Fibroblast of lung (primary cell): ENCODE measurements at places on chromosomes 16 and 17.

DNA sequence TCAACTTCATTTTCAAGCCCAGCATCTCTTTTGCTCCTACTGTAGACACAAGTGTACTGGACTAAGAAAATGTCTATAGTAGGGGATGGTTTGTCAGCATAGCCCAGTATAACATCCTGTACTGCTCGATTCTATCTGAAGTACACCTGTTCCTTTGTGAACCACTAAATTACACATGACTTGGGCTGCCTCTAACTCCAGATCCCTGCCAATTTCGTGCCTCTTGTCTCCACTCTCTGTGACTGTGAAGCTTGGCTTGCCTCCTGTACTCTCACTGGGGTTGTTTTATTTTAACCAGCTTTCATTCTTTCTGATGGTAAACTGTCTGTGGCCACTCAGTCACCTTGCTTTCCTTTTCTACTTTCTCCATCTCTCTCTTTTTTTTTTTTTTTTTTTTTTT lies 24.5 kb downstream of the GFOD2 start:
- DNase-seq: no peak

- peak; percentile 7 for DNase-seq
These were observed 30.3 kb downstream of the PIK3R5 start for GRCh38 chr17:8935191-8935590.

DNA sequence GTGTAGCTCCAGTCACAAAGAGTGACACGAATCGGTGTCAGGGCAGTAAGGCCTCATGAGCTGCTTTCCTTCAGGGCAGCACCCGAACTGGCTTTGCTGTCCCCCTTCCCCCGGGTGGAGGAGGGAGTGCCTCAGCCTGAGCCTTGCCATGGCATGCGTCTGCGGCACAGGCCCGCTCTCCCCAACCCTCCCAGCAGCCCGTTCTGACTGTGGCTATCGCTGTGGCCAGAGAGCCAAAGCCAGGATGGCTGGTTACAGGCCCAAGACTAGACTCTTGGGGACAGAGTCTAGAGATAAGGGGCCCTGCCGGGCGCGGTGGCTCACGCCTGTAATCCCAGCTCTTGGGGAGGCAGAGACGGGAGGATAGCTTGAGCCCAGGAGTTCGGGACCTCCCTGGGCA lies 25.9 kb downstream of the CLUH start:
- no peak for DNase-seq

GRCh38 chr17:65666876-65667321 lies 105.5 kb upstream of the AXIN2 start:
- no peak for DNase-seq

GRCh38 chr16:23642246-23642774 lies 1.0 kb downstream of the DCTN5 start:
- no peak for DNase-seq

- DNase-seq: no peak
These were observed 1.9 kb upstream of the UTP6 start for GRCh38 chr17:31903401-31903800.

DNA sequence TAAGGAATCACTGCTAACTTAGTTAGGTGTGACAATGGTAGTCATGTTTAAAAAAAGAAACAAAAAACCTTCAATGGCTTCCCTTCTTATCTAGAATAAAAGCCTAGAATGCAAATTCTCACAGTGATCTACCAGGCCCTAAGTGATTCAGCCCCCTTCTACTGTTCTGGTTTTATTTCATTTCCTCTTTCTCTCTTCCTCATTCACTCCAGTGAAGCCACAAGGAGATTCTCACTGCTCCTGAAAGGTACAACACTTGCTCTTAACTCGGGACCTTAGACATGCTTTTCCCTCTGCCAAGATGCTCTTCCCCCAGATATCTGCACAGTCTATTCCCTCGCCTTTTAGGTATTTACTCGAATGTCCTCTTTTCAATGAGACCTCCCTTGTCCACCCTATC lies 3.7 kb downstream of the PIGS start:
- no peak for DNase-seq

- peak; percentile 84 for DNase-seq
These were observed 3.0 kb downstream of the RHBDF2 start for GRCh38 chr17:76497979-76498875.

DNA sequence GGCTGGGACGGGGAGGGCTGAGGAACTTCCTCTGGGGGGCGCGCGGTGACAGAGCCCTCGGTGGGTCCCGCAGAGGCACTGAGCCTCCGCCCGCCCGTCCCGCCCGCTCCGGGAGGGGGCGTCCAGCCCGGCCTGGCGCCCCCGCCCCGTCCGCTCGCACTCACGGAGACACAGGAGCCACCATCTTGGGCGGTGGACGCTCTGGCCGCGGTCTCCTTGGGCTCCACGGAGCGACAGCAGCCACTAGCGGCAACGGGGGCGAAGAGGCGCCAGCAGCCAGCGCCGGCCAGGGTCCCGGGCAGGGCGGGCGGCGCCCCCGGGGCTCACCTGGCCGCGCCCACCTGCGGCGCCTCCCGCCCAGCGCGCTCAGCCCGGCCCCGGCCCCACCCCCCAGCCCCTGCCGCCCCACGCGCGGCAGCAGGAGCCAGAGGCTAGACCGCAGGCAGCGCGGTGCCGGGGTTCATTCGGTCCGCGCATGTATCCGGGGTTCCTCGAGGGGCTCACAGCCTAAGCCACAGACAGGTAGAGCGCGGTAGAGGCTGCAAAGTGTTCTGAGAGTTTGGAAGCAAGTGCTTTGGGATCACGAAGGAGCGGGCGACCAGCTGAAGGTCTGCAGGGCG lies at the start of gene C17orf113:
TSS of gene C17orf113 (minus strand) at position 209 of the 620 bp plus-strand sequence. CDS start 7,225 bp downstream, outside the sequence.
- peak; percentile 22 for DNase-seq

- DNase-seq: no peak
These were observed 21.5 kb upstream of the MYH13 start for GRCh38 chr17:10394201-10394887.

GRCh38 chr16:30797670-30798309 lies 10.8 kb upstream of the ZNF629 start:
- DNase-seq: no peak

DNA sequence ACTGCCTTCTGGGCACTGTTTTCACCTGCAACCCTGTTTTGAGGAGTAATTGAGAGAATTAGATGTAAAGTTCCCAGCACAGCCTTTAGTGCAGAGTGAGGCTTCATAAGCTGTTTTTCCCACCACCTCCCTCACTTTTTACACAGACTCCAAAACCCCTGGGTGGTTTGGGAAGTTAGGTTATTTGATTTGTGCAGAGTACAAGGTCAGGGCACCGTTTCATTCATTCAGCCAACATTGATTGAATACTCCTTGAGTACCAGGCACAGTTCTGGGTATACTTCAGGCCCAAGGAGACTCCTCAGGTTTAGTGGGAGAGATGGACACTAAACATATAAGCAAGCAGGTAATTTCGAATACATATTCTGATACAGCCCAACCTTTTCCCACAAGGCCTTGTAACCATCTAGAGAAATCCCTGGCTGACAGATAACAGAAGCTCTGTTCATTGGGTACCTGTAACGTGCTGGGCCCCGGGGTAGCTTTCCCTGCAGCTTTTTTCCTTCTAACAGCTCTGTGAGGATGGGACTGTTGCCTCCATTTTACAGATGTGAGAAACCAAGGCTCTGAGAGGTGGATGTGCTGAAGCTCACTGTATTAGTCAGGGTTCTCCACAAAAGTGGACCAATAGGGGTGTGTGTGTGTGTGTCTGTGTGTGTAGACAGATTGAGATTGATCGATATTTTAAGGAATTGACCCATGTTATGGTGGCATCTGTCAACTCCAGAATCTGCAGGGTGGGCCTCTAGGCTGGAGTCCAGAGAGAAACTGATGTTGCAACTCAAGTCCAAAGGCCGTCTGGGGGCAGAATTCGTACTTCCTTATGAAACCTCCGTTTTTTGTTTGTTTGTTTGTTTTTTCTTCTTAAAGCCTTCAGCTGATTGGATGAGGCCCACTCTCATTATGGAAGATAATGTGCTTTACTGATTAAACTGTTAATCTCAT lies 234.7 kb downstream of the SNX29 start:
- DNase-seq: no peak

DNA sequence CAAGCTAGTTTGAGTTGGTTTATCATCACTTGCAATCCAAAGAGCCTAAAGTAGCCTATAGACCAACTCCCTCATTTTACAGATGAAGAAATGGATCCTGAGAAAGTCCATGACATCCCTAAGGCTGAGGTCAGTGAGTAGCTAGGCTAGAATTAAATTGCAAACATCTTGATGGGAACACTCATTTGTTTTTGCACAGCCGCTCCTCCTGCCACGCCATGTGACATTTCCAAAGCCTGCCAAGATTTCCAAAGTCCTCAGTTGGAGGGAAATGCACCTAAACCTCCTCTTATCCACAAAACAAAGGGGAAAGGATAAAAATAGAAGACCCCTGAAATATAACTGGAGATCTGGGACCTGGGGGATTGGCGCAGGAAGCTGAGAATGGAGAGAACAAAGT lies 15.0 kb downstream of the TMEM92 start:
- DNase-seq: peak; percentile 88

- no peak for DNase-seq
These were observed 38.2 kb downstream of the PRPSAP2 start for GRCh38 chr17:18896146-18896545.

DNA sequence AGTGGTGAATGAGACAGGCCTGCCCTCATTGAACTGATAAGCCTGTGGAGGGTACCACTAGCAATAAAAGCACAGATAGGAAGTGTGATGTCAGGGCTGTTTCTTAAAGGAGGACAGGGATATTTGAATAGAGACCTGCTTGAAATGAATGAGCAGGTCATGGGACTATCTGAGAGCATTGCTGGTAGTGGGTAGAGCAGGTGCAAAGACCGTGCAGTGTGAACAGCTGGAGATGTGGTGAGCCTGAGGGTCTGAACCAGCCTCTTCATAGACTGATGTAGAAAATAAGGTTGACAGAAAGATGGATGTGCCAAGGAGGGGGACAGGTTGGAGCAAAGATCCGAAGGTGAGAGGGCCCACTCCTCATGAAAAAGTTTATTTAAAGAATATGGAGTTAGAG lies 2.4 kb downstream of the NUP93 start:
- no peak for DNase-seq

- no peak for DNase-seq
These were observed 28.9 kb upstream of the BCAR1 start for GRCh38 chr16:75280331-75280804.
